A673 (cell line): ENCODE measurements at places on chromosomes 5 and 9. TPM values are rescaled to one million over a fixed set of nuclear protein-coding genes. Genes with fewer than 3 reads are reported as not detected.
A peak's percentile ranks its signal among the peaks of the same experiment; 100 is the strongest.

EGFLAM gene
- total RNA-seq: 43.7 and 45.4 TPM in 2 replicates

DNA sequence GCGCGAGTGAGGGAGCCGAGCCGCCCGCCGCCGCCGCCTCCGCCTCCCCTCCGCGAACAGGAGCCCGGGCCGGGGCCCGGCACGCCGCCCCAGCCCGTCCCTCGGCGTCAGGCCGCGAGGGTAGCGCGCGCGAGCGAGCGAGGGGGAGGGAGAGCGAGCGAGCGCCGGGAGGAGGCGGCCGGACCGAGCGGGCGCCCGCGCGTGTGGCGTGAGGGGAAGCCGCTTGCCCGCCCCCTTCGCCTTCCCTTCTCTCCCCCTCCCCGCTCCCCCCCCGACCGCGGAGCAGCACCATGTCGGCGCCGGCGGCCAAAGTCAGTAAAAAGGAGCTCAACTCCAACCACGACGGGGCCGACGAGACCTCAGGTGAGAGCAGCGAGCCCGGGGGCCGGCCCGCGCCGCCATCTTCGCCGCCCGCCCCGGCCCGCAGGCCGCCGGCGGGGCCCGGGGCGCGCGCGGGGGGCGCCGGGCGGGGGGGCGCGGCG lies 312 bp downstream of the SET start:
- no peaks in the 10 kb centered on the region for H3K27me3 ChIP-seq
- DNase-seq: no peak
- H3K36me3 ChIP-seq: peaks cover 36% of the 10 kb centered on the region
- H3K4me3 ChIP-seq: peak overlapping the region; percentile 93
- H3K27ac ChIP-seq: peak overlapping the region; percentile 95

- DNase-seq: no peak
- H3K4me1 ChIP-seq: peaks cover 31% of the 10 kb centered on the region
- H3K36me3 ChIP-seq: no peaks in the 10 kb centered on the region
- H3K27me3 ChIP-seq: no peaks in the 10 kb centered on the region
- no peak overlapping the region for H3K4me3 ChIP-seq
These were observed 102.1 kb downstream of the PAM start for GRCh38 chr5:102857076-102857818.

- H3K27ac ChIP-seq: no peak overlapping the region
- no peaks in the 10 kb centered on the region for H3K4me1 ChIP-seq
- H3K27me3 ChIP-seq: no peaks in the 10 kb centered on the region
These were observed 25.0 kb downstream of the PSD2 start for GRCh38 chr5:139820606-139821005.

DNA sequence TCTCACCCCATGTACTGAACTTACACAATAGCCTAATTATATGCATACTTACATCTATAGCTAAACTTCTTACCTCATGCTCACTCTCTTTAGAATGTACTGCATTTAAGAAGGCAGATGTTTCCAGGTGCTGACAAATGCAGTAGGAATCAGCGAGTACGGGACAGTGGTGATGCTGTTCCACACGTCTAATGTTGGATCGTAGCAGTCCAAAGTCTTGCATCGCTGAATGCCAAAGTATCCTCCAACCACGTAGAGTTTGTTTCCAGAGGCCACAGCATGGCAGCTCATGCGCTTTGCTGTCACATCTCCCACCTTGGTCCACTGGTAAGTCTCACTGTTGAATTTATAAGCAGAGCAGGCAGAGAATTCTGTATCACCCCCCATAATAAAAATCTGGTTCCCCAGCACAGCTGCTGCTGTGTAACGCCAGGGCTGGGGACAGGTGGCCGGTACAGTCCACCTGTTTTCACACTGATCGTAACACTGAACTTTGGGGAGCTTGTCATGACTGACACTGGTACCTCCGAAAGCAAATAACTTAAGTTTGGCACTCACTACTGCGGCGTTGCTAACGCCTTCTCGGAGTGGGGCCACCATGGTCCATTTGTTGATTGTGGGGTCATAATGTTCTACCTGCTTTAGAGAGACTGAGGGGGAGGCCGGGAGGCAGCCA lies 5.8 kb downstream of the ENC1 start:
- no peak overlapping the region for H3K4me3 ChIP-seq
- no peaks in the 10 kb centered on the region for H3K27me3 ChIP-seq
- H3K36me3 ChIP-seq: no peaks in the 10 kb centered on the region
- H3K4me1 ChIP-seq: peaks cover 37% of the 10 kb centered on the region

- no peak overlapping the region for H3K27ac ChIP-seq
- no peak overlapping the region for H3K4me3 ChIP-seq
- peaks cover 13% of the 10 kb centered on the region for H3K4me1 ChIP-seq
- H3K27me3 ChIP-seq: no peaks in the 10 kb centered on the region
- H3K36me3 ChIP-seq: no peaks in the 10 kb centered on the region
These were observed 137.0 kb downstream of the PAX5 start for GRCh38 chr9:36897019-36897418.
